ENCODE measurements at places on chromosomes 7 and 10.

GRCh38 chr10:110706690-110707098 is 62.6 kb downstream of the RBM20 start:
- peak; percentile 73 for DNase-seq

DNA sequence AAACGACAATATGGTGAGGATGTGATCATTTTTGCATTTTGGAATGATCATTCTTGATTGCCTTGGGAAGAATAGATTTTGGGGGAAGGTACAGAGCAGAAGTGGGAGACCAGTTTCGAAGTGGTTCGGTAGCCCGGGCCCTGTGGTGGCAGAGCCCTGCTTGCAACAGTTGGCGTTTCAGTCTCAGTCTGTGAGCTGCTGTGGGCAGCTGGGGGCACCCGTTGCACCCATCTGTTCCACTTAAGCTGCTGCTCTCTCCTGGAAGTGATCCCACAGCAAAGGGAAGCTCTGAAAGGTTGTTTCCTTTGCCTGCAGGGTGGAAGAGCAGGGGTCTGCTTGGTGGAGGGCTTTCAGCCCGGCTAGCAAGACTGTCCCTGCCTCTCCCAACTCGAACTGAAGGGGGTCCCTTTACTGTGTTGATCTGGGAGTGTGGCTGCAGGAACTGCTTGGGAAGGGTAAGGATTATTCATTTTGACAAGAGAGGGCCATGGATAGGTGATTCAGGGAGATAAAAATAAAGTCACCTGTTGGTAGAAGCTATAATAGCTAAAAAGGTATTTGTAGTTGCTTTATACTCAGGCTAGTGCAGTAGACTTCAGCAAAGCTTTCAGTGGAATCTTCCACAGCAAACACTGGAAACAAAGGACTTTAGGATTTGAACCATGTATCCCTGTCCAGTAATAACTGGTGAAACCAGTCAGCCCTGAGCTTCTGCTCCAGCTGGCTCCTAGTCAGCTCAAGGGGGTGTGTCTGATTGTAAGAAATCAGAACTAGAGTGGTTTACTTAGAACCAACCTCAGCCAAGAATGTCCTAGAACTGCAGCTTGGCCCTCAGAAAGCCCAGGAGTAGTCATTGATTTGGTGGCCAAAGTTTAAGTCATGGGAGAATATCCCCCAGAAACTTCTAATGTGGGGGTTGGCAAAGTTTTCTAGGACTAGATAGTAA is 53.1 kb upstream of the PDCD4 start:
- no peak for DNase-seq

DNA sequence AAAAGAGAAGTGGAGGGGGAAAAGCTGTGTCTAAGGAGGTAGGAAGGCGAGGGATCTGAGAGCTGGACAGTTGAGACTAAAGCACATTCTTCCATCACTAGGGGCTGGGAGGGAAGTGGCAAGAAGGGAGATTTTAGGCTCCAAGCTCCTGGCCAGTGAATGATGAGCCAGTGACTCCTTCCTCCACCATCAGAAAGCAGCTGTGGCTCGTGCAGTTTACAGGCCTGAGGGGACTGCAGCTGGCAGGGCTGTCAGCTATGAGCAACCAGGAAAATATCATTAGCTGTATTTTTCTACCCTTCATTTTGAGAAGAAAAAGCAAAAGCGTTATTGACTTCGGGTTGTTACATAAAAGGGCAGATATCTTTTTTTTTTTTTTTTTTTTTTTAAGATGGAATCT is 60.7 kb downstream of the GPAM start:
- no peak for DNase-seq

- no peak for DNase-seq
Measured at GRCh38 chr10:60717852-60718251, 60.4 kb upstream of the CDK1 start.

GRCh38 chr10:106255111-106255678 is 909.3 kb downstream of the SORCS1 start:
- no peak for DNase-seq

All from umbilical cord (tissue), 2 donors.